ENCODE measurements at places on chromosomes 11 and 22.

- DNase-seq = no peak
Measured at GRCh38 chr11:34721646-34722045, 100.8 kb downstream of the EHF start.

DNA sequence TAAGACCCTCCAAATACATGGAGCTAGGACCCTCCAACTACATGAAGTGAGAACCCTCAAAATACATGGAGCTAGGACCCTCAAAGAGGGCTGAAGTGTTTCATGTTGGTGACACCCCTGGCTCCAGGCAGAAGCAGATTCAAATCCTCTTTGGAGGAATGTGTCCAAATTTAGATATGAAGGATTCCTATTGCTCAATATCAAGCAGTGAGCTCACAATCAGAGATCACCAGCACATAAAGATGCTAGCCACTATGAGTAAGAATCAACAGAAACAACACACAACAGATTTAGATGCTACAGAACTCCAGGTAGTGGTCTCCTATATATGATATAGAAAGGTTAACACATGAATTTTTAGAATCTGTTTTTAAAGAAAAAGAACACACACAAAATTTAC lies 11.2 kb upstream of the RAB3IL1 start:
- no peak for DNase-seq

- DNase-seq = no peak
Measured at GRCh38 chr22:48772286-48772907, 1055.3 kb downstream of the BRD1 start.

DNA sequence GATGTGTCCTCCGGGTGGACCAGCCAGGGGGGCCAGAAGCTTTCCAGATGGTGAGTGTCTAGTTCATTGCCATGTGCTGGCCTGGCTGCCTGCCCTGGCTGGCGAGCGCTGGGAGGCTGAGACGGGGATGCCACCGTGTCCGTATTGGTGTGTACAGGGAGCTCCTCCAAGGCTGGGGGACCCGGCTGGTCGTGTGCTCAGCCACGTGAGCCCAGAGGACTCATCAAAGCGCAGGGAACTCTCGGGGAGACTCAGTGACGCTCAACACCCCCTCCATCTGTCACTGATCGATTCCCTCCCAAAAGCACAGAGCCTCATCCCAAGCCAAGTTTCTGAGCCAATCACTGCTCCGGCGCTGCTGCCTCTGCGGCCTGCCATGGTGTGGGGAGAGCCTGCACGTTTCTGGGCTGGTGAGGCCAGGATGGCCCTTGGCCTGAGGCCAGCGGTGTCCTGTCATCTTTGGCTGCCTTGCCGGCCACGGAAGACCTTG lies 423.7 kb downstream of the SHANK2 start:
- no peak for DNase-seq

- DNase-seq = no peak
Measured at GRCh38 chr11:84236436-84236835, 950.3 kb upstream of the CCDC90B start.

DNA sequence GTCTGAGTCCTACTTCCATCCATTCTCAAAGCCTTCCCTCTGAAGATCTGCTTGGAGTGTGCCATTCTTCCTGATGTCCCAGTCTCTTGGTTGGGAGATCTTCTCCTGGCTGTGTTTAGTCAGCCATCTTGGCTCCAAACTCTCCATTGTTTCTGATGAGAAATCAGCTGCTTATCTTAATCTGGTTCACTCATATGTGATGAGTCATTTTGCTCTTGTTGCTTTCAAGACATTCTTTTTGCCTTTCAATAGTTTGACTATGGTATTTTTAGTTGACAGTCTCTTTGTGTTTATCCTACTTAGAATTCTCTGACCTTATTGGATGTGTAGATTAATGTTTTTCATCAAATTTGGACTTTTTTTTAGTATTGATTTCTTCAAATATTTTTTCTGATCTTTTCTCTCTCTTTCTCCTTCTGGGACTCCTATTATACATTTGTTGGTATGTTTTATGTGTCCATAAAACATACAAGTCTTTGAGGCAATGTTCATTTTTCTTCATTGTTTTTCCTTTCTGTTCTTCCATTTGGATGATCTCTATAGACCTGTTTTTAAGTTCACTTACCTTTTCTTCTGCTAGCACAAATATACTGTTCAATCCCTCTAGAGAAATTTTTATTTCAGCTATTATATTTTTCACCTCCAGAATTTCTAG lies 77.2 kb upstream of the CLPB start:
- DNase-seq = no peak

- no peak for DNase-seq
Measured at GRCh38 chr22:38720350-38720749, 14.6 kb downstream of the GTPBP1 start.

GRCh38 chr11:21710809-21711208 lies 482.1 kb upstream of the ANO5 start:
- no peak for DNase-seq

GRCh38 chr11:10908215-10908951 lies 50.5 kb upstream of the ZBED5 start:
- DNase-seq = no peak

DNA sequence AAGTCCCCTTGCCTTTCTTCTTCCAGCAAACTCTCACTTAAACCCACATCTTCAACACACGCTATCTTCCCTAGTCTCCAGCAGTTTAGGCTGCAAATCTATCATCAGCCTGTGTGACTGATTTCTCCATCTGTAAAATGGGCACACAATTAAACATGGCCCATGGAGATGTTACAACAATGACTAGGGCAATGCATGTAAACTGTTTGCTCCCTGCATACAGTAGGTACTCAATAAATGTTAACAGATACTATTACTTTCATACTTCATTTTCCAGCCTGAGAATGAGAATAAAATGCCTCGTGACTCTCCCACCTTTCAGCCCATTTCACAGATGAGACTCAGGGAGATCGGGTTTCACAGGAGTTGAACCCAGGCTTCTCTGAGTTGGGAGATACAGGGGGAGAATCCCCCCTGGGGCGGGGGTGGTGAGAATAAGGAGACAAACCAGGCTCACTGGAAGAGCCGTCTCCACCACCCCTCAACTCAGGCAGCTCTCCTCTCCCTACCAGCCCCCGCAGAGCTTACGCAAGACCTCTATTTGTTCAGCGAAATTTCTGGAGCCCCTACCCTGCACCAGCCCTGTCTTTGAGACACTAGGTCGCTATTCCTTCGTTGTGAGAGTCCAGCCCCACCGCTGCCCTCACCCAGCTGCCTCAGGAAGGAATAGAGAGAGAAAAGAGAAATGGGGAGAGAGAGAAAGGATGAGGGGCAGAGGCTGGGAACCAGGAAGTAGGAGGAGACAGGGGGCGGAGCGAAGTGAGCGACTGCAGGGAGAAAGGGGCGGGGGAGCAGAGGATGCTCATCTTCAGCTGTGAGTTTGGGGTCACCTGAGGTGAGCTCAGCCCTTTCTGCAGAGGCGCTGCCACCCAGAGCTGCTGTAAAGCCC lies 42.1 kb upstream of the KLHL35 start:
- peak; percentile 81 for DNase-seq

DNA sequence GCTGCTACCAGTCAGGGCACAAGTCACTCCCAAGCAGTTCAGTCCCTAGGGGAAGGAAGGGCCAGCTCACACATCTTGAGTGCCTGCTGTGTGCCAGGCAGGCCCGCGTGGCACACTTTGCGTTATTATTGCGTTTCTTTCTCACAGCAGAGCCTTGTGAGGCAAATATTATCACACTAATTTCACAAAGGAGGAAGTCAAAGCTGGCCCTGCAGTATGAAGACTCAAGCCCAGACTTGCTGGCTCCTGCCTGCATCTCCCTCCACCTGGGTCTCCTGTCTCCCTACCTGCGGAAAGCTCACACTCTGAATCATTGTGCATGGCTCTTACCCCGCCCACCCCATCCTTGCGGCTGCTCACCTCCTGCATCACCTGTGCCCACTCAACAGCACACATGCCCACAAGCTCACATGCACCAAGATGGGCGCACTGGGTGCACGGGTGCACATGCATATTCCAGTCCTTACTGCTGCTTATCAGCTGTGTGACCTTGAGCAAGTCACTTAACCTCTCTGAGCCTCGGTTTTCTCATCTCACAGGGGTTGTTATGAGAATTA lies 31.7 kb upstream of the P2RY2 start:
- no peak for DNase-seq

GRCh38 chr11:38577769-38578168 lies 1979.7 kb upstream of the RAG2 start:
- no peak for DNase-seq

DNA sequence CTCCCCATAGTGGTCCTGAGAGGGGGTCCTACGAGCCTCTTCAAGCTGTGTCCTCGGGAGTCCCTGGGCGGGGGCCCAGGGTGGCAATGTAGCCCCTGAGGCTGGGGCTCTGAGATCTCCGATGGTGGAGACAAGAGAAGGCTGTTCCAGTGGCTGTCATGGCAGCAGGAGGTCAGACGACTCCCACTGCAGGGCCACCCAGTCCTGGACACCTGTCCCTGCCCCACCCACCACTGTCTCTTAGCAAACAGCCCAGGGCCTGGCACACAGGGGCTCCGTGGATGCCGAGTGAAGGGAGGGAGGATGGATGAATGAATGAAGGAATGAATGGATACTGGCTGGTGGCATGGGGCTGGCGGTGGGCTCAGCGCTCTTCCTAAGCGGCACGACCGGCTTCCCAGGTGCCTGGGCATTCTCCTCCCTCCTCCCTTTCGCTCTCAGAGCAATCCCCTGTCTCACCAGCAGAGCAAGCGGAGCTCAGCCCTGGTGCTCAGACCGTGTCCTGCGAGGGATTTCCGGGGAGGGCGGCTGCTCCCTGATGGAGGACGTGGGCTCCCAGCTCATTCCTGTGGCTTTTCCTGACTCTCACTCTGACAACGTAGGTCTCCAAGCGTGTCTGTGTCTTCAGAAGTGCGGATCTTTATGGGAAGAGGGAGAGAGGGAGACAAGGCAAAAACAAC lies 1272.6 kb downstream of the BRD1 start:
- no peak for DNase-seq

DNA sequence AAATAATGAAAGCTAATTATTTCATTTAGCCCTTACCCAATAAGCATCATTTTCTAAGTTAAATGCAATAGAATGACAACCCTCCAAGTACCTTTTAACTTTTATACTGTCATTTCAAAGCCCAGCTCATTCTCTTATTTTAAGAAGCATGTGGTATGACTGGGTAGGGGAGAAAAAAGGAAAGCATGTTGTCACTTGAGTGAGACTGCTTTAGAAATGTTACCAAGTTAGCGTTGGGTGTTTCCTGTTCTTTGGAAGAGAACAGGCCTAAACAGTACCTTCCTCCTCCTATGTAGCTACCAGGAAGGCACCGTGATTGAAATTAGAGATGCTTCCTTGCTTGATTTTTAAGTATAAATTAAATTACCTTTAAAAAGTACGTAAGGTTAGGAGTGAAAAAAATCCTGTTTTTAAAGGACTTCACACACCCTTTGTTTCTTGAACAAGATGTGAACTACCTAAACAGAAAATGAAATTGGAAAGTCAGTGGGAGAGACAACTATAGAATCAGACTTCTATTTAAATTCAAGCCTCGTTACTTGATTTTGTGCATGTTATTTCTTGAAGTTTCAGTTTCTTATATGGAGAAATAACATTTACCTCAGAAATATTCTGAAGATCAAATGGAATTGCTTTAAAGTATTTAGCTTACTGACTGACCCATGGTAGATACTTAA lies 741 bp upstream of the CNTF start:
- no peak for DNase-seq

DNA sequence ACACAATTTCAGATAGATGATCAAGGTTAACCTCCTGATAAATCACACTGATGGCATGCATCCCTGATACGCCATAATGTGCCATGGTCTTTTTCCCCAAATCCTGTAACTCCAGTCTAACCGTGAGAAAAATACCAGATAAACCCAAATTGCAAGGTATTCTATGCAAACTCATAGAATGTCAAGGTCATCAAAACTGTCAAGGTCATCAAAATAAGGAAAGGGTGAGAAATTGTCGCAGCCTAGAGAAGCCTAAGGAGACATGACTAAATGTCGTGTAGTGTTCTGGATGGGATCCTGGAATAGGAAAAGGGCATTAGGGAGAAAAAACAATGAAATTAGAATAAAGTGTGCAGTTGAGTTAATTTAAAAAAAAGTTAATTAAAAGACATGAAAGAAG lies 4.7 kb downstream of the TTC12 start:
- no peak for DNase-seq

DNA sequence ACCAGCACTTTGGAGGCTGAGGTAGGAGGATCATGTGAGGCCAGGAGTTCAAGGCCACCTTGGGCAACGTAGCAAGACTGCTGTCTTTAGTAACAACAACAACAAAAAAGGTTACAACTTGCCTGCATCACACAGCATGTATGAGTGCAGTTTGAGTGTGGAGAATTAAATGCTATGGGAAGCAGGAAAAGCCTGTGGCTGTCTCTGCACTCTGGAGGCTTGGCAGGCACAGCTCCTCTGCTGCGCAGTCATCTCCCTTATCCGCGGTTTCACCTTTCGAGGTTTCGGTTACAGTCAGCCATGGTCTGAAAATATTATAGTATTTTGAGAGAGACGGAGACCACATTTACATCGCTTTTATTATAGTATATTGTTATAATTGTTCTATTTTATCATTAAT lies 2.9 kb downstream of the MICAL2 start:
- DNase-seq = no peak

GRCh38 chr11:125333354-125334073 lies 162.6 kb downstream of the FEZ1 start:
- no peak for DNase-seq

DNA sequence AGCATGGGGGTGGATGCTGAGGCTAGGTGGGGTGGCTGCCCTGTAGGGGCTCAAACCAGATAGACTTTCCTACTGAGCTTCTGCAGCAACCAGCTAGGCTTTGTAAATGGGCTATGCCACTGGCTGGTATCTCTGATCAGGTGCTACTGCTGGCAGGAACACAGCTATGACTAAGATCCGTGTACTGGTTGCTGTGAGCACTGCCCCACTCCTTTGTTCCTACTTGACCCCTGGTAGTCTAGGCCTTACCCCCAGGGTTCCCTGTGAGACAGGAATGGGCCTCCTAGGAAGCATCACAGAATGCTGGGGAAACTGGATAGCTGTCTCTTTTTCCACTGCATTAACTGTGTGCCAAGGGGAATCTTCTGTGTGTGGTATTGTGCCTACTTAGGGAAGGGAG lies 58.4 kb upstream of the GAB2 start:
- DNase-seq = no peak

GRCh38 chr22:50058906-50059880 lies 1.1 kb upstream of the TTLL8 start:
- no peak for DNase-seq

Data from CD4-positive, alpha-beta T cell treated with Interleukin-6 for 4 hours (primary cell).